M059J (cell line): ENCODE measurements at places on chromosomes 16 and 17.

DNA sequence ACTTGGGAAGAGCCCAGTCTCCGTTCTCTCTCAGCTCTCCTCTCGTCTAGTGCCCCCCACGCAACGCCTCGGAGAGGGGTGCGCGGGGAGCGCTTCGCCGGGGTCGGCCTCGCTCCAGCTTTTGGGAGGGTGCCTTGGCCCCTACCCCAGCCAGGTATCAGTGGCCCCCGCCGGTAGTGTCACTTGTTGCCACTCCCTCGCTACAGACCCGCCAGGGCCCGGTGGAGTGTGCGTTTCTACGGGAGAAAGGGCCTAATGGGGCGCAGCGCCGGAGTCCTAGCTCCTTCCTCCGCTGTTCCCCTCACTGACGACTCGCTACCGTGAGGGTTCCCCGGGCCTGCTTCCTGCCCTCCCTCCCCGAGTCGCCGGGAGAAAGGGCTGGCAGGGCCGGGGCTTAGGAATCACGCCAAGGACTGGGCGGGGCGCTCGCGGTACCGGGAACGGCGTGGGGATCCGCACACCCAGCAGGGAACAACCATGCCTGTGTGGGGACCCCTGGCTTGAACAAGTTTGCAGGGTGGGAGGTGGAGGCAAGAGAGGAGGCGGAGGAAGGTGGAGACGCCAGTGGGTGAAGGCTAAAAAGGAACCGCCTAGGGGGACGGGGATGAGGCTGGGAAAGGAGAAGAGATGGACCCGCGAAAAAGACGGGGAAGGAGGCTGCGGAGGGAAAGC lies 997 bp upstream of the CDH11 start:
- peak; percentile 64 for DNase-seq

GRCh38 chr16:680625-680945 lies 375 bp downstream of the STUB1 start:
- no peak for DNase-seq

GRCh38 chr17:7435676-7436555 lies 681 bp downstream of the TMEM102 start:
- peak; percentile 55 for DNase-seq

GRCh38 chr16:88306411-88306810 lies 76.3 kb upstream of the ZNF469 start:
- DNase-seq: no peak

DNA sequence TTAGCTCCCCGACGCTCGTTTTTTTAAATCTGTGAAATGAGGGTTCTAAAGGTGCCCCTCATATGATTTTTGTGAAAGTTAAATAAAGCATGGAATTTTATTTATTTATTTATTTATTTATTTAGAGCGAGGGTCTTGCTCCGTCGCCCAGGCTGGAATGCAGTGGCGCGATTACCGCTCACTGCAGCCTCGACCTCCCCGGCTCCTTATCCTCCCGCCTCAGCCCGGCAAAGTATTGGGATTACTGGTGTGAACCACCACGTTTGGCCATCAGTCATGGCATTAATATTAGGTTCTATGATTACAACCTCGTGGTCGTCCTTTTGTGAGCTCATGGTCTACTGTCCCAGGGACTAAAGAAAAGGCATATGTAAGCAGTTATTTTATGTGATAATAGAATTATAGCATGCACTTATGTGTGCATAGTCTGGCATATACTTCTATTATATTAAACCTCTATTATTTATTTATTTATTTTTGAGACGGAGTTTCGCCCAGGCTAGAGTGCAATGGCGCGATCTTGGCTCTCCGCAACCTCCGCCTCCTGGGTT lies 557 bp upstream of the LUC7L start:
- DNase-seq: peak; percentile 10

GRCh38 chr17:15269780-15270089 lies 4.6 kb upstream of the PMP22 start:
- no peak for DNase-seq
